ENCODE measurements at places on chromosomes 12 and 14.

- no peak for DNase-seq
Measured at GRCh38 chr12:105887131-105887530, 251.6 kb downstream of the NUAK1 start.

DNA sequence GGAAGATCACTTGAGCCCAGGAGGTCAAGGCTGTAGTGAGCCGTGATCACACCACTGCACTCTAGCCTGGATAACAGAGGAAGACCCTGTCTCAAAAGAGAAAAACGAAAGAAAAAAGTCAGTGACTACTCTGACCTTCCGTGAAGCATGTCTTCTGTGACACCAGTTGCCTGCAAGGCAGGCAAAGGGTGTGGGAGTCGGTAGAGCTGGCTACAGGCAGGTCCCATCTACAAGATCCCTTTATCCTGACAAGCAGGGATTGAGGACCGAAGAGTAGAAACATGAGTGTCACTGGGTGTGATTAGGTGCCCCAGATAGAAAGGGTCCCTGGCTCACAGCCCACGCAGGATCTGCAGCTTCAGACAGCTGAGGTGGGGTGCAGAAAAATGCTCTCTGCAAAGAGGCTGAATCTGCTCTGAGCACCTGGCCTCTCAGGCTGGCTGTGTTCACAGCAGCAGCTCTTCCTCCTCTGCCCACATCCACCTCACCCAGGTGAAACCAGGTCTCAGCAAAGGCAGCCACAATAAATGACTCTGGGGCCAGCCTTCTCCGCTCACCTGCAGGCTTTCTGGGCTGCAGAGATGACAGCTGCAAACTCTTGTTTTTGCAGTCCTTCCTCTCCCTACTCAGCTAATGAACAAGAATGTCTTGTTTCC, 28.6 kb upstream of the HSP90B1 start:
- DNase-seq: no peak

- DNase-seq: no peak
Measured at GRCh38 chr14:101069666-101070362, 166.3 kb upstream of the RTL1 start.

DNA sequence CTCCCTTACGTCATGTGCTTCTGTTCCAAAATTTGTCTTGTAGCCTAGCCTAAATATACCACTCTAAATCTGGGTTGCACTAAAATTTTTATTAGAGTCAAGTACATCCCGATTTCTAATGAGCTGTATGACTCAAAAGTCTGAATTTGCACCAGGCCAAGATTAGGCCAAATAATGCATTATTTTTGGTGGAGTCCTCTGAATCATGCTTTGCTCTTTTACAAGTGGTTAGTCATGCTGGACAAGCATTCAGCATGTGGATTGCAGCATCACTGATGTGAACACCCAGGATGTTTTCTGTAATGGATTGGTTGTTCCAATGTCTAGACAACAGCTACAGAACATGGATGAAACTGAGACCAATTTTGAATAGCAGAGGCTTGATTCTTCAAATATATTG, 23.7 kb downstream of the HEBP1 start:
- peak; percentile 52 for DNase-seq

DNA sequence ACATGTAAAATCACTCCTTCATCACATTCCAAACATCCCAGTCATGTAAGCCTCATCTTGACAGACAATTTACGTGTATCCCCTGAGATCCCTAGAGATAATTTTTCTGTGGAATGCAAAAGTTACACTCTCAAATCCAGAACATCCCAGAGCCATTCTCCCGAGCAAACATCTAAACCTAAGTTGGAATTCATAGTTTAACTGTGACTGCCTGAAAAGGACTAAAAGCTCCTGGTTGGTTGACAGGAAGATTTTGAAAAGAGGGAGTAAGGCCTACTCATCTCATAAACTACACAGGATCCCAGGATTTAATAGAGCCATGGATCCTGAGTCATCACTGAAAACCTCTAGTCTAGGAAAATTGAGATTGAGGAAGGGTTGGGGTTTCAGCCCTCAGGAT, 123.6 kb downstream of the SCN8A start:
- DNase-seq: no peak
